Omental fat pad (tissue), 4 donors: ENCODE measurements at places on chromosomes 3 and 15. TPM values are rescaled to one million over a fixed set of nuclear protein-coding genes. Genes with fewer than 3 reads are reported as not detected.
A peak's percentile ranks its signal among the peaks of the same experiment; 100 is the strongest.

GRCh38 chr15:59501597-59501996, 63.6 kb downstream of the FAM81A start:
- no peak for DNase-seq

GRCh38 chr15:87703327-87704111, 553.0 kb downstream of the NTRK3 start:
- DNase-seq = no peak

DNA sequence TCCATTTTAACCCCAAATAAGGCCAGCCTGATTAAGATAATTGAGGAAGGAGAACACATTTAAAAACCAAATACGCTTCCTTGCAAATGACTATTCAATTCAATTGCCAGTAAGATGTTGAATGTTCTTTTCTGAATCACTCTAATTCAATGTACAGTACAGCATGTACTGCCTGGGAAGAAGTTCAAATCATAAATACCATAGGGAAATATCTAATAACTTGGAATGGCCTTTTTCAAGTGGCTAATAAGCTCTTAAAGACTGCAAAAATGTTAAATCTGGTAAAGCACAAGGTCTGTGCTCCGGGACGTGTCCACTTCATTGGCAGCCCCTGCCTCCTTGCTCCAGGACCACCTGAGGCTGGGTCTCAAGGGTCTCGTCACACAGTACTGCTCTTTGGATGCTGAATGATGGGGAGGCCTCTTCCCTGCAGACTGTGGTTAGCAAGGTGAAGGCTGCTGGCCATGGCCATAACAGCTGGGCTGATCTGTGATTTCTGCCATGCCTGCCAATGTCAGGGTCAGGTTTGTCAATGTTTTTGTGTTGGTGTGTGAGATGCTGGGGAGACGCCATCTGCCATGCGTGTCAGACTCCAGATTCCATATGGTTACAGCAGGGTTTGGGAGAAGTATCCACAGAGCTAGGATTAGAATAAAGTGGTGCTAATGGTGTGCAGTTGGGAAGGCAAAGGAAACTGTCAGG, 300.5 kb downstream of the ADAMTS17 start:
- no peak for DNase-seq

- DNase-seq = no peak
These were observed 125.5 kb downstream of the MITF start for GRCh38 chr3:69864766-69865165.

GABRR3 gene
- not detected for total RNA-seq

- no peak for DNase-seq
These were observed 462.3 kb upstream of the SGO1 start for GRCh38 chr3:20648294-20648693.

TOP2B gene
- total RNA-seq = 98.0 TPM

AMIGO3 gene
- 2.9 TPM for total RNA-seq

- no peak for DNase-seq
These were observed 10.1 kb downstream of the ITGA11 start for GRCh38 chr15:68421798-68422402.

GRCh38 chr3:149738876-149739275, 13.4 kb downstream of the COMMD2 start:
- no peak for DNase-seq

DNA sequence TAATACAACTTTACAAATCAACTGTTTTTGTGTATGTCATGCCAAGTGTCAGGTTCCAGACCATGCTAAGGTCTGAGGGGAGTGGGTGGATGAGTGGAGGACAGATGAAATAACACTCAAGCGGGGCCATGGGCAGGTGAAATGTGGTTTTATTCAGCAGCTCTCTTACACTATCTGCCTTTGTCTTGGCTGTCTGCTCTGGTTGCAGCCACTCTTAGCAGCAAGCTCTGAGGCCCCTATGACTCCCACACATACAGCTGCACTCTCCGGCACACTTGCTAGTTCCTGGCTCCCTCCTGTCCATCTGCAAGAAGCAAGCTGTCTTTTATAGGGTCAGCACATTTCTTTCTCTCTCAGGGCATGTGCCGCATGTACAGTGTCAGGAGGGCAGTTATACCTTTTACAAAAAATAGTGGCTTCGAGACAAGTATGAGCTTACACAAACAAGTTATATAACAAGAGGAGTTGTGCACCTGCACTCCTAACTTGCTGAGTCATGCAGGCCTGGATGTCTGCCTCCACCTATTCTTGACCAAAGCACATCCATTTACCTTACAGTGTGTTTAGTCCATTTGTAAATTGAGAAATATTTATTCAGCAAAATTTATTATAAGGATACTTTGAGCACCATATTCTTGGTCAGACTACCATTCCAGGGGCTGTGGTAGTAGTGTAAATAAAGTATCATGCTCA, 683.7 kb upstream of the CBLB start:
- DNase-seq = no peak

DNA sequence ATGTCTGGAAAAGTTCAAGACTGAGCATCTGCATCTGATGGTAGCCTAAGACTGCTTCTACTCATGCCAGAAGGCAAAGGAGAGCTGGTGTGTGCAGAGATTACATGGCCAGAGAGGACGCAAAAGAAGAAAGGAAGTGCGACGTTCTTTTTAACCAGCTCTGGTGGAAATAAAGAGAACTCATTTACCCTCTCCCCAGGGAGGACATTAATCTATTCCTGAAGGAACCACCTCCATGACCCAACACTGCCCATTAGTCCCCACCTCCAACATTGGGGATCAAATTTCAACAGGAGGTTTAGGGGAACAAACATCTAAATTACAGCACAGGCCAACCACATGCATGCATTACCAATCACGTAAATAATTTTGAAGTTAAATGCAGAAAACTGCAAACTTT, 1.5 kb upstream of the NCK1 start:
- no peak for DNase-seq

GRCh38 chr3:124773351-124774326, 43.4 kb downstream of the UMPS start:
- DNase-seq = no peak

GRCh38 chr15:75729326-75730069, 16.9 kb upstream of the CSPG4 start:
- DNase-seq = no peak

DNA sequence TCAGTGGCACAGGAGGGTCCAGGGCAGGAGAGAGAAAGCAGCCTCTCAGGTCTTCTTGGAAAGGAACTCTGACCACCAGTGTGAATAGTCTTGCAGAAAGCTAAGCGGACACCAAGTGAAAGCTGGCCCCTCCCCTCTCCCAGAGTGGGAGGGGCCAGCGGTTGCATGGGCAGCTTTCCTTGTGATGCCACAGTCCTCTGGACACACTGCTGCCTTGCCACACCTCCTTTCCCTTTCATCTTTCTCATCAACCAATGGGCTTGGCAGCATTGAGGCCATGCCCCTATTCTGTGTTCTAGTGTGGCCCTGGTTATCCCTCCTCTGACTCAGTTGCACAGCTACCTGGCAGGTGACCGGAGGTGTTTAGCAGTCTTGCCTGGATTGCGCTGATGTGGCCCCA, 49.7 kb upstream of the GOLGA6B start:
- no peak for DNase-seq

GRCh38 chr3:177379045-177379444, 181.8 kb upstream of the TBL1XR1 start:
- no peak for DNase-seq

PLSCR2 gene
- total RNA-seq = not detected

DNA sequence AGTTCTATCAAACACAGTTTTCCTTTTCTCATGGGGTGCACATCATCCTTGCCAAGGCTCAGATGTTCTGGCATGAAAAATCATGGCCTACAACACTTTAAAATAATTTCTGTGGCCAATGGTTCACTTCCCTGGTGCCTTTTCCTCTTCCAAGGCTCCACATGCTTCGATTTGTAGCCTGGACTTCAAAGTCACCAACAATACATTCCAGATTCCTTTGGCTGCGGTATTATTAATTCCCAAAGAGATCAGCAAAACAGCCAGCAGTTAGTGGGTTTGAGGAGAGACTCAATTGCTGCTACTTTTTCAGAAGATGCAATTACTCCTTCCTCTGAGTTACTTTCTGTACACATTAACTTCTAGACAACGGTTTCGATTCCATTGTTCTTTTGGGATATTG, 80.3 kb upstream of the CCDC80 start:
- DNase-seq = no peak

GRCh38 chr3:195171093-195171873, 99.7 kb downstream of the XXYLT1 start:
- no peak for DNase-seq

- DNase-seq = no peak
These were observed 300.1 kb downstream of the RORA start for GRCh38 chr15:60928970-60929369.

GRCh38 chr15:54619180-54619579, 577.6 kb downstream of the RSL24D1 start:
- no peak for DNase-seq

- no peak for DNase-seq
These were observed 76.8 kb downstream of the SETMAR start for GRCh38 chr3:4380013-4380412.

DNA sequence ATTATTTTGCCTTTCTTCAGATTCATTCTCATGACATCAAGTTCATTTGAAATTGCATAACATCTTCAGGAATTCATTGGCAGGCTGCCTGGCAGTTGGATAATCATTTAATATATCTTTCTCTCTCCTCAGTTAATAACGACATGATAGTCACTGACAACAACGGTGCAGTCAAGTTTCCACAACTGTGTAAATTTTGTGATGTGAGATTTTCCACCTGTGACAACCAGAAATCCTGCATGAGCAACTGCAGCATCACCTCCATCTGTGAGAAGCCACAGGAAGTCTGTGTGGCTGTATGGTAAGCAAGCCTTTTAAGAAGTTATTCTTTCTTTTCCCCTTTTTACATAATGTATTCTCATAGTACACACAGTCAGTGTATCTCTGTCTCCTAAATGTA, 38.2 kb downstream of the TGFBR2 start:
- DNase-seq = peak; percentile 59

- no peak for DNase-seq
These were observed 172.8 kb upstream of the SNTN start for GRCh38 chr3:63479661-63480035.

DNA sequence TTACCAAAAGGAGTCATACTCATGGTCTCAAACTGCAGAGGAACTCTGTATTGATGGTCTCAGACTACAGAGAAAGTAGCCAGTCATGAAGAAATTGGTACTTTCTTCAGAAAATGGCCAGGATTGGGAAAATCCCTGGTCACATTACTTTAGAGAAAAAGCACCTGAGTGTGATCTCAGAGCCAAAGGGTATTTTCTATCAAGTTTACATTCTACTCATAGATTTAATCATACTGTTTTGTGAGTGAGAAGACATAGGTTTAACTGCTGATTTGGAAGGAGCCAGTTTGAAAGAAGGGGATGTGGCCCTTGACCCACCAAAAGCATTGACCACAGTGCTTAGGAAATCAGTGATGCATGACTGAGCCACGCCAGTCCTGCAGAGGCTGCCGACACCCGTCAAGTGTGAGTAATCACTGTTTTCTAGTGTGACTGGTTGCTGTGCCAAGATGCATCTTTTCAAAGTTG, 203.6 kb downstream of the AKAP13 start:
- DNase-seq = no peak

GRCh38 chr3:194731506-194732073, 45.9 kb downstream of the FAM43A start:
- DNase-seq = no peak

CSPG5 gene
- 4.7 TPM for total RNA-seq

DNA sequence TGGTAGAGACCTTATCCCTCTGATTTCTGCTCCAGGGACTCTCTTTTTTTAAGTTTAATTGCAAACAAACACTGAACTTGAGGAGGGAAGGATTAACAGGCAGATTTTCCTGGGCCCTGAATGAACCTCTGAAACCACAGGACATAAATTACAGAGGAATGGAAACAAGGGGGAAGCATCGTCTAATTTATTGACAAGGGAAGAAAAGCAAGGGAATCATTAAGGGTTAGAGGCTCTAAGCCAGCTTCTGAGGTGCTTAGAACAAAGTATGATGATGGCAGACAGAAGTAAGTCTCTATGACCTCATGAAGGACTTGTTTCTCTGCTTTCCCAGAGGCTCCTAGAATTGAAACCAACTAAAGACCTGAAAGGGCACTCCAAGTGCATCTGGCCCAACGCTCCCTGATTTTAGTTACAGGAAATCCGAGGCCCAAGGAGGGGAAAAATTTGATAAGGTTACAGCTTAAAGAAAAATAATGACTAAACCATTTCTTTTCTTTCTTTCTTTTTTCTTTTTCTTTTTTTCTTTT, 244.7 kb upstream of the NR2E3 start:
- DNase-seq = no peak

- DNase-seq = no peak
These were observed 5.9 kb upstream of the FHIT start for GRCh38 chr3:61257148-61257547.

DNA sequence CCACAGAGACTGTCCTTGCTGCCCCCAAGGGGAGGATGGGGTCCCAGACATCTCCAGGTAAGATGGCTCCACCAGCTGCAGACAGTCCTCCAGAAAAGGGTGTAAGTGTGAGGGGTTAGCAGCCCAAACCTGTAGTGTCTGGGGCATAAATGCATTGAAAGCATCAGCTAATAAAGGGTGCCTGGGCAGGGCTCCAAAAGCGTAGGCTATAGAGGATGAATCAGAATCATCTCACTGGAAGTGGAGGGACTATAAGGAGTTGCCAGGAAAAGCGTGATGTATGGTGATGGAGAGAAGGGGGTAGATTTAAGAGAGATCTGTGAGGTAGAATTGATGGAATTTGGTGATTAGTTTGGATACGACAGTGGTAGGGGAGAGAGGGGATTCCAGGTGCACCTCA, 79.9 kb upstream of the ONECUT1 start:
- no peak for DNase-seq

DNA sequence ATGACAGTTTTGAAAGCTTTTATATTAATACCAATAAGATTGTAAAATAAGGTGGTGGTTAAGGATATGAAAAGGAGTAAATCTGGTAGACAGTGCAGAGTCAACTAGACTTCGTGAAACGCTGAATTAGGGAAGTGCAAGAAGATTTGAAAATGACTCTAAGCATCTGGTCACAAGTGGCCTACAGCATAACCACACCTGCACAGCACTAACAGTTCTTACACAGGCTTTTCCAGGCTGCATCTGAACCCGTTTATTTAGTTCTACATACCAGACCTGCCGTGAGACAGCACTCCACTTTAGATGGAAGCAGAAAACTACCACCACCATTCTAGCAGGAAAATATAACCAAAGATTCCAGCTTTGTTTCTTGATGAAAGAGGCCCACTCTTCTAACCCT, 1.9 kb downstream of the DMXL2 start:
- no peak for DNase-seq

SEMA6D gene
- total RNA-seq = 3.4 TPM
